ENCODE measurements at places on chromosomes 2 and 18.

- H3K4me3 ChIP-seq: peak overlapping the region; percentile 61
- no peak for DNase-seq
- H3K4me1 ChIP-seq: peaks cover 3% of the 10 kb centered on the region
- no peaks in the 10 kb centered on the region for H3K36me3 ChIP-seq
Measured at GRCh38 chr2:73292906-73293533, 328 bp downstream of the EGR4 start.

- no peak for DNase-seq
- no peaks in the 10 kb centered on the region for H3K4me1 ChIP-seq
- H3K4me3 ChIP-seq: no peak overlapping the region
- no peaks in the 10 kb centered on the region for H3K36me3 ChIP-seq
- H3K27ac ChIP-seq: no peak overlapping the region
Measured at GRCh38 chr2:104658144-104658835, 195.6 kb upstream of the POU3F3 start.

DNA sequence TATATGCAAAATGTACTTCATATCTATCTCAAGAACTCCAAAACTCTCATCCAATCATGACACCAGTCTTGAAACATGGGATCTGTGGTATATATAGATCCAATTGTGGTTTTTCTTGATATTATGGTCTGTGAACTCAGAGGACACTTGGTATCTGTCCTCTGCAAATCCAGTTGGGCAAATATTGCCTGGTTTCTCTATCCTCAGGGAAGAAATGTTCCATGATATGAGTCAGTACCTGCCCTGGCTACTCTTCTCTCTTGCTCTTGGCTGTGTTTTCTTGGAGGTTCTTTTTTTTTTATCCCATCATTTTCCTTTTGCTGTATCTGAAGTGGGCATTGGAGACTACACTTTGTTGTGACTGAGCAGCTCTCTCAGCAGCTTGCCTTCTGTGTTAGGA lies 10.9 kb downstream of the NBEAL1 start:
- no peaks in the 10 kb centered on the region for H3K4me1 ChIP-seq
- no peak for DNase-seq
- no peaks in the 10 kb centered on the region for H3K27me3 ChIP-seq
- H3K4me3 ChIP-seq: no peak overlapping the region

DNA sequence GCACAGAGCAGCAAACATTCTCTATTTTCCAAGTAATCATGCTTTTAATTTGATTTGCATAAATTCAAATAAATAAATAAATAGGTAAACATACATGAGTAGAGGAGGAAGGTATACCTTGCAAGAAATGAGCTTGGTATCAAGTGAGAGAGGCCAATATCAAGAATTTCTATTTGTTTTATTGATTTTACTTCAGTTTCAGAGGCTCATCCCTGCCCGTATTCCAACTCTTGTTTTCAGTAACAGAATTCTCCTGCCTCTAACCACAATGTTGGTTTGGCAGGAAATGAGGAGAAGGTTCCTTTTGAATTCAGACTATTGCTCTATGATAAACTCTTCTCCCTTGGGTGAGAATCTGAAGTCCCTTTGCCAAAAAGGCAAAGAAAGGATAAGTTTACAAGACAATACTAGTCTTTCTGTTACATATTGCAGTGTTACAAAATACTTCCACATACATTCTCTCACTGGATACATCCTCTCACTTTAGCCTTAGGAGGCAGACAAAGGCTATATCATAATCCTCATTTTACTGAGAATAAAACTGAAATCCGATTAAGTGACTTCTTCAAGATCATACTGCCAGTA lies 68.3 kb upstream of the ZNF397 start:
- no peaks in the 10 kb centered on the region for H3K36me3 ChIP-seq
- DNase-seq: no peak
- no peak overlapping the region for H3K4me3 ChIP-seq
- H3K27ac ChIP-seq: no peak overlapping the region

DNA sequence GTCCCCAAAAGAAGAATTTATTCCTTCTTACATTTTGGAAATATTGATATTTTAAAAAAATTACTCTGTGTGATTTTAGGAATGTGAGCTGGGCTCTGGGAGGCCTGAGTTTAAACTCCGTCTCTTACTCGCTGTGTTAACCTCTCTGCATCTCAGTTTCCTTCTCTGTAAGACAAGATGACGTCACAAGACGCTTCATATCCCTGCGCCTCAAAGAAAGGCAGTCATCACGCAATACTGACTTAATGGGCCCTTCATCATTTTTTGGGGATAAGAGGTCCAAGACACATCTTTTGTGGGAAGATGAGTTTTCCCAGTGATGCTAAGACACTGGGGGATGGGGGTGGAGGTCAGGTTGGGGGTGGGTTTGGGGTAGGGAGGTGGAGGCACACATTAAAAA lies 320.4 kb downstream of the AFF3 start:
- no peak overlapping the region for H3K4me3 ChIP-seq
- no peak for DNase-seq
- H3K27ac ChIP-seq: no peak overlapping the region
- no peaks in the 10 kb centered on the region for H3K4me1 ChIP-seq
- no peaks in the 10 kb centered on the region for H3K27me3 ChIP-seq

- peaks cover 37% of the 10 kb centered on the region for H3K36me3 ChIP-seq
- no peaks in the 10 kb centered on the region for H3K4me1 ChIP-seq
Measured at GRCh38 chr2:239075918-239076758, 228.3 kb downstream of the TWIST2 start.

- no peak overlapping the region for H3K27ac ChIP-seq
- no peak overlapping the region for H3K4me3 ChIP-seq
- H3K27me3 ChIP-seq: no peaks in the 10 kb centered on the region
- no peaks in the 10 kb centered on the region for H3K4me1 ChIP-seq
- peak; percentile 52 for DNase-seq
Measured at GRCh38 chr18:49023938-49024803, 73.4 kb upstream of the SMAD7 start.

- H3K4me1 ChIP-seq: peaks cover 8% of the 10 kb centered on the region
- peak overlapping the region; percentile 59 for H3K27ac ChIP-seq
- H3K36me3 ChIP-seq: no peaks in the 10 kb centered on the region
- H3K27me3 ChIP-seq: no peaks in the 10 kb centered on the region
- no peak for DNase-seq
- no peak overlapping the region for H3K4me3 ChIP-seq
Measured at GRCh38 chr2:158772306-158773078, 22.6 kb upstream of the DAPL1 start.

- H3K4me1 ChIP-seq: no peaks in the 10 kb centered on the region
- no peaks in the 10 kb centered on the region for H3K27me3 ChIP-seq
- DNase-seq: no peak
- no peaks in the 10 kb centered on the region for H3K36me3 ChIP-seq
Measured at GRCh38 chr2:111190816-111191540, 70.3 kb downstream of the BCL2L11 start.

DNA sequence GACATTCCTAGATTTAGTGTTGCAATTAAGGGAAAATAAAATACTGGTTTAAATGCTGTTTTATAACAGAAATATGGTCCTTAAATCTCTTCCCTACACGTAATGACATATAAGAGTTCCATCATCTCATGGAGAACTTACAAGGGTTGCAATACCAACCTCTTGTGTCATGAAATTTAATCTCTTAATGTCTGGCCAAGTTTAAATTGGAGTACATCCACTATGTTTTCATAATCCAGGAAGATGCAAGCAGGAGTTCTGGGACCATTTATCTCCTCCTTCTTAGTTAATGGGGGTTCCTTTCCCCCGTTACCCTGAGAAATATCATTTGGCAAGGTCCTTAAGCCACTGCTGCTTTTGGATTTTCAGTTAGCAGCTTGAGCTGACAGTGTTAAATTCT lies 126.0 kb upstream of the ACVR2A start:
- no peak for DNase-seq
- H3K36me3 ChIP-seq: no peaks in the 10 kb centered on the region
- H3K27ac ChIP-seq: no peak overlapping the region
- no peak overlapping the region for H3K4me3 ChIP-seq

DNA sequence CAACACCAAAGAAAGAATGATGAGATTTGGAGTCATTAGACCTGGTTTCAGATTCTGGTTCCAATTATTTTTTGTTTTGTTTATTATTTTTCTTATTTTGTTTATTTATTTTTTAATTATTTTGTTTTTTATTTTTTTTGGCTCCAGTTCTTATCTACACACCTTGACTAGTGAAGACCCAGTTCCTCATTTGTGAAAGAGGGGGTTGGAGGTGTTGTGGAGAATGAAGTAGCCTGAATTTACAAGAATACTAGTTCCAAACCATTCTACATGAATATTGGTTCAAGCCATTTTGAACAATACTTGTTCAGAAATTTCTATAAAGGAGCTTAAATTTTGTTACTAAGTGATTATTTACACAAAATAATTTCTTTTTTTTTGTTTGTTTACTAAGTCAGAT lies 6.9 kb upstream of the KCNJ13 start:
- H3K36me3 ChIP-seq: peaks cover 16% of the 10 kb centered on the region
- H3K4me3 ChIP-seq: no peak overlapping the region
- no peaks in the 10 kb centered on the region for H3K4me1 ChIP-seq

GRCh38 chr18:52567360-52567759 lies 227.4 kb downstream of the DCC start:
- no peak overlapping the region for H3K4me3 ChIP-seq
- H3K36me3 ChIP-seq: no peaks in the 10 kb centered on the region

DNA sequence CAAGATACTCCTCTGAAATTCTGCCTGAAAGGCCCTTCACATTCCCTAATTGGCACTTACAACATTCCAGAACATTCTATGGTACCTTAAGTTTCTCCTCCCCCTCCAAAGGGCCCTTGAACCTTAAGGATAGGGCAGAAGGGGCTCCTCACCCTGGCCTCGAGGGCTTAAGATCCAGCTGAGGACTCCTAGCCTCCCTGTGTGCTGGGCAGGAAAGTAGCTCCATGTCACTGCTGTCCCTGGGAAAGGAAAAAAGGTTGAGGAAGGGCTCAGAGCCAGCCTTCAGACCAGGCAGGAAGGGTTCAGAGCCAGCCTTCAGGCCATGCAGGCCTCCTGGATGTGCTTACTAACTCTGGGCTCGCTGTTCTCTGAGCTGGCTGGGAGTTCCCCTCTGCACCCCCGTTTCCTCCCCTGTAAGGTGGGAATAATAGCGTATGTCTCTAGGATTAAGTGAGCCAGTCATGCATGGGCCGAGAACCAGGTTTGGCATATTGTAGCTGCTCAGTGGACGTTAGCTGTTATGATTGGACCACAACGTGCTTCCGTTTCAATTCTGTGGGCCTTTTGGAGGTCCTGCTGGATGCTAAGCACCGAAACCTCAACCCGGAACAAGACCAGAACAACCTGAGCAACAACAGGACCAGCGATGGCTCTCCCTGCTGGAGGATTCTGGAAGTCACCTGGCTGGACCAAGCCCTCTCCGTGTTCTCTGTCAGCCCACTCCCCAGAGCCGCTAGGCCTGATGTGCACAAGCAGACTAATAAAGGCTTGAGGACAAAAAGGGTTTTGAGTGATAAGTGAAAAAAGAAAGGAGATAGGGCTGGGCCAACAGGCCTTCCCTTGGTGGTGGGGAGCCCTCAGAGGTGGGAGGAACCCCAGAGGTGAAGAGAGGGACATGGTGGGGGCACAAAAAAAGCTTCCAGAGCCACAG lies 1.0 kb upstream of the B3GNT7 start:
- H3K36me3 ChIP-seq: no peaks in the 10 kb centered on the region
- H3K27me3 ChIP-seq: no peaks in the 10 kb centered on the region
- DNase-seq: no peak
- no peak overlapping the region for H3K27ac ChIP-seq
- H3K4me3 ChIP-seq: peak overlapping the region; percentile 61

- H3K36me3 ChIP-seq: no peaks in the 10 kb centered on the region
- H3K4me1 ChIP-seq: no peaks in the 10 kb centered on the region
- no peak overlapping the region for H3K4me3 ChIP-seq
- no peak for DNase-seq
Measured at GRCh38 chr2:72757177-72757775, 68.6 kb downstream of the EXOC6B start.

- no peak overlapping the region for H3K27ac ChIP-seq
- H3K36me3 ChIP-seq: no peaks in the 10 kb centered on the region
- no peak overlapping the region for H3K4me3 ChIP-seq
- H3K4me1 ChIP-seq: no peaks in the 10 kb centered on the region
- H3K27me3 ChIP-seq: no peaks in the 10 kb centered on the region
Measured at GRCh38 chr2:173427887-173428668, 73.4 kb downstream of the CDCA7 start.

GRCh38 chr2:24439280-24439970 lies 51.6 kb upstream of the NCOA1 start:
- DNase-seq: no peak
- H3K4me3 ChIP-seq: no peak overlapping the region
- H3K27me3 ChIP-seq: no peaks in the 10 kb centered on the region
- no peaks in the 10 kb centered on the region for H3K36me3 ChIP-seq
- H3K4me1 ChIP-seq: no peaks in the 10 kb centered on the region

- no peak for DNase-seq
- no peaks in the 10 kb centered on the region for H3K27me3 ChIP-seq
Measured at GRCh38 chr2:172230889-172231401, 128.2 kb upstream of the DLX2 start.

- no peaks in the 10 kb centered on the region for H3K27me3 ChIP-seq
- H3K27ac ChIP-seq: no peak overlapping the region
- H3K4me3 ChIP-seq: no peak overlapping the region
- H3K4me1 ChIP-seq: no peaks in the 10 kb centered on the region
- no peaks in the 10 kb centered on the region for H3K36me3 ChIP-seq
Measured at GRCh38 chr18:58186258-58186948, 142.4 kb downstream of the NEDD4L start.

DNA sequence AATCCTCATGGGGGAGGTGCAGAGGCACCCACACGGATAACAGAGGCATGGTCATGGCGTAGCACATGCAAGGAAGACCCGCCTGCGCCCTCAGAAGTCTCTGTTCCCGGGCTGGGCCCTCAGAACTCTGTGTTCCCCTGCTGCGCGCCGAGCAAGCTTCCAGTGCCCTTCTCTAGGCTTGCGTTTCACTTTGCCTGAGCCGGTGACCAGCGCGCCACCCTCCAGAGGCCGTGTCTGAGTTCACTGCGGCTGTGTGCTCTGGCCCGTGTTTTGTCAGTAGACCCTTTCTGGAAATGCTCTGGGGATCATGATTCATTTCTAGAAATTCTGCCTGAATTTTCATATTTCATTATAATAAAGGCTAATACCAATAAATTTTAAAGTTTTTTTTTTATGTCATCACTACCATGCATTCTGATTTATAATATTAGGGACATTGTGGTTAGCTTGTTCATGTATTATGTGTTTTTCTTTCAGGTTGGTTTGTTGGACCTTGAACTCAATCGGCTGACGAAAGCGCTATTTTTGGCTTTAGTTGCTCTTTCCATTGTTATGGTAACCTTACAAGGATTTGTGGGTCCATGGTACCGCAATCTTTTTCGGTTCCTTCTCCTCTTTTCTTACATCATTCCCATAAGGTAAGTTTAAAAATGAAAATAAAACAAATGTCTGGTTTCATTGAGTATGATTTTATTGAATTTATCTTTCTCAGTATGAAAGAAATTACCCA lies 142.7 kb upstream of the NFATC1 start:
- peak overlapping the region; percentile 83 for H3K27ac ChIP-seq
- H3K4me1 ChIP-seq: peaks cover 6% of the 10 kb centered on the region

- no peak overlapping the region for H3K27ac ChIP-seq
- H3K4me1 ChIP-seq: peaks cover 32% of the 10 kb centered on the region
- no peaks in the 10 kb centered on the region for H3K27me3 ChIP-seq
- no peak for DNase-seq
- H3K36me3 ChIP-seq: no peaks in the 10 kb centered on the region
- H3K4me3 ChIP-seq: no peak overlapping the region
Measured at GRCh38 chr2:24337890-24338289, 22.4 kb downstream of the ITSN2 start.

GRCh38 chr18:79566771-79567431 lies 112.7 kb upstream of the CTDP1 start:
- H3K36me3 ChIP-seq: no peaks in the 10 kb centered on the region
- H3K4me3 ChIP-seq: no peak overlapping the region

GRCh38 chr2:223264541-223265193 lies 212.7 kb downstream of the KCNE4 start:
- DNase-seq: no peak
- no peak overlapping the region for H3K27ac ChIP-seq
- H3K4me1 ChIP-seq: no peaks in the 10 kb centered on the region
- H3K27me3 ChIP-seq: no peaks in the 10 kb centered on the region
